ENCODE measurements at places on chromosomes 16 and 17. TPM values are rescaled to one million over a fixed set of nuclear protein-coding genes. Genes with fewer than 3 reads are reported as not detected.

The TEKT1 gene
- not detected for total RNA-seq

The DNAH17 gene
- not detected for total RNA-seq

The CLDN7 gene
- 0.17 TPM for total RNA-seq

The TRPV2 gene
- total RNA-seq: 47.6 TPM

The CCL17 gene
- not detected for total RNA-seq

The KRT24 gene
- not detected for total RNA-seq

The EXOC3L1 gene
- 0.25 TPM for total RNA-seq

The WNK4 gene
- not detected for total RNA-seq

The ARL4D gene
- total RNA-seq: 16.7 TPM

The AMZ2 gene
- 144 TPM for total RNA-seq

The GGA2 gene
- 56.2 TPM for total RNA-seq

The HS3ST3B1 gene
- 0.37 TPM for total RNA-seq

The PDILT gene
- total RNA-seq: not detected

The TPSB2 gene
- total RNA-seq: not detected

The CYBA gene
- total RNA-seq: 403 TPM

The GNAO1 gene
- total RNA-seq: not detected

The TP53TG3B gene
- not detected for total RNA-seq

The KRT38 gene
- total RNA-seq: not detected

The CCL14 gene
- total RNA-seq: not detected

The CASKIN1 gene
- total RNA-seq: 4.2 TPM

The SLFN12 gene
- total RNA-seq: 12.3 TPM

The SSTR5 gene
- total RNA-seq: not detected

The C16orf74 gene
- 13.4 TPM for total RNA-seq

The GOSR1 gene
- 33.9 TPM for total RNA-seq

The CACNG5 gene
- total RNA-seq: not detected

The TIMM22 gene
- total RNA-seq: 27.4 TPM

The STH gene
- not detected for total RNA-seq

The CNGB1 gene
- not detected for total RNA-seq

The MMP2 gene
- not detected for total RNA-seq

The CAMKK1 gene
- 2.3 TPM for total RNA-seq

The CCL8 gene
- total RNA-seq: not detected

The PIK3R5 gene
- total RNA-seq: 0.07 TPM

The KRTAP9-2 gene
- not detected for total RNA-seq

The NPIPA7 gene
- 5.4 TPM for total RNA-seq

The HAGHL gene
- total RNA-seq: 42.3 TPM

Measured in G401 (cell line).